Suppressor macrophage treated with lipopolysaccharide for 4 hours (primary cell): ENCODE measurements at places on chromosomes 1 and 21.

GRCh38 chr1:35454176-35454575 is 103.0 kb downstream of the KIAA0319L start:
- DNase-seq, result peak; percentile 47

DNA sequence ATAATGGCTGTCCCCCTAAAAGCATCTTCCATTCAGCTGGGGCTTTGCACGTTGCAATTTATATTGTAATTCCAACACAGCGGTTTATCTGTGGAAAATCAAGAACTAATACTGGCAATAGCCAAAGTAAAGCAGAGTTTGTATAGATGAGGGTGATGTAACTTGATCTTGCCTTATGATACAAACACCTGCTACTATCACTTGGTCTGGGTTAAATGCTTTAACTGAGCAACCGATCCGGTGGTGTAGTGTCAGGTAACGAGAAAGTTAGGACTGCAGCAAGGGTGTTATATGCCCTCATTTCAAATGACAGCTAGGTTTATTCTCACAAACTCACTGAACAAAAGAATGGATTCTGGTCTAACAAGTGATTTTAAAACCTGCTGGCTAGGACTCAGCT is 47.3 kb upstream of the PLPPR4 start:
- no peak for DNase-seq

GRCh38 chr1:4654764-4655673 is 610 bp downstream of the AJAP1 start:
- no peak for DNase-seq

GRCh38 chr1:194268839-194269238 is 1082.4 kb upstream of the B3GALT2 start:
- DNase-seq, result no peak

GRCh38 chr21:33557447-33557846 is 14.6 kb downstream of the SON start:
- DNase-seq, result no peak

GRCh38 chr1:201614262-201615015 is 75.5 kb downstream of the NAV1 start:
- DNase-seq, result peak; percentile 21

DNA sequence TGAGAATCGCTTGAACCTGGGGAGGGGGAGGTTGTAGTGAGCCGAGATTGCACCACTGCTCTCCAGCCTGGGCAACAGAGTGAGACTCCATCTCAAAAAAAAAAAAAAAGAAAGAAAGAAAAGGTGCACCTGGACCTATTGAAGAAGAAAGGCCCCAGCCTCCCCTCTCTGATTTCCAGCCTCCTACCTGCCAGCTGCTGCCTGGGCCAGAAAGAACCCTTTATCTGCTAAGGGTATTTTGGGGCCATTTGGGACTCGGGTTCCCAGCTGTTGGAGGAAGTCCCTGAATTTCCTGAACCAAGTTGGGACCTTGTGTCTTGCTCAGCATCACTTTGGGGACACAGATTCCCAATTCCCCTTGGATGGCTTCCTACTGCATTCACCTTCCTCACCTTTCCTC is 3.9 kb upstream of the TNFRSF8 start:
- DNase-seq, result no peak

GRCh38 chr1:14698314-14698713 is 99.8 kb downstream of the KAZN start:
- no peak for DNase-seq

DNA sequence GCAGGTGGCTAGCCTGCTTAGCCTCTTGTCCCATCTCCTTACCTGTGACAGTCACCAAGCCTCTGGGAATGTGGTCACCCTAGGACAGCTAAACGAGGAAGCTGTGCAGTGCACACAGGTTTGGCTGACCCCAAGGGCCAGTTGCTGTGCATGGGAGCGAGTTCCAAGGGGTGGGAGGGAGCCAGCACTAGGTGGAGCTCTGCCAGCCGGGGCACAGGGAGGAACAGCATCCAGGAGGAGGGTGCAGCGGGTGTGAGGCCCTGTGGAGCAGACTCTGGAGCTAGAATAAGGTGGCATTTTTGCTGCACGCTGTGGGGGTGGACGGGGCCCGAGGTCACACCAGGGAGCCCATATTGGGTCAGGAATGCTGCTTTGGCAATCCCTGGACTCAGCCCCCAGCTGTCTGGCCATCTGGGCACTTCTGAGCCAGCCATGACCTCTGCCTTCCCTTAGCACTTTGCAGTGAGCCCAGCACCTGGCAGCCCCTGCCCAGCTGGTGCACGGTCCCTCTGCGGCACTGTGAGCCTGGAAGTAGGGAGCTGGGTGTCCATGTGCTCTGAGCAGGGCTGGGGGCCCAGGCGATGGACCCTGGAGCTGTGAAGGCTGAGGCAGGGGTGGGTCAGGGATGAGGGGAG is 8.7 kb downstream of the PDXK start:
- no peak for DNase-seq

DNA sequence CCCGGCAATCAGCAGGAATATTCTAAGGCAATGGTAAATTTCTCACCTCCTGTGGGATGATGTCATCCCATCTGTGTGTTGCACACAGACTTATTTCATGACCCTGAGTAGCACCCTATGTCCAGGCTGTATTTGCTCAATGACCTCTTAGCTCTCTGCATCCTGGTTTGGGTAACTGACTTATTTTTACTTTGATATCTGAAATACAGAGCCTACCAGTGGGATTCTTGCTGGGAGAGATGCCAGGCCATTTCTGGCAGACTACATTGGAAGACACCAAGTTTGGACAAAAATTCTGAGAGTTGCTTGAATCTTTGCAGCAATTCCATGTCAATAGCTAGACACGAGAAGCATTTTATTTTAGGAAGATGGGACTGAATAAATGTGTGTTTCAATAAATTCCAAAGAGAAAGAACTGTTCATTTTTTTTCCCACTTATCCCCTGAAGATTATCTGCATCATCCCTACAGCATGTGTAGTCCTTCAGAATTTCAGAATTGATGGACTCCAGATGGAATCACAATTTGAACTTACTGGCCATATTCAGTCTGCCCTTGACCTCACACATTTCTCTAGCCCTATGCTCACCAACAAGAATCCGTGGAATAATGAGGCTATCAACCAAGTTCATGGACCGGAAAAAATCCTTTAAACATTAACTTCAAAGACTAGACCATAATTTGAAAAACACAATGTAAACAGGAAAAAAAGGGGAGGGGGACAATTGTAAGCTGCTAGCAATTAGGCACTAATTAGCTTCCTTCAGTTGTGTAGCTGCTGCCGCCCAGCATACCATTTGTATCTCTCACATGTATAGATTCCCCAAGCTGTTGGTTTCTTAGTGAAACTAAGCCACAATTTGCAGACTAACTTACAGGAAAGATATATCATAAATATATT is 226.5 kb downstream of the HMCN1 start:
- no peak for DNase-seq

DNA sequence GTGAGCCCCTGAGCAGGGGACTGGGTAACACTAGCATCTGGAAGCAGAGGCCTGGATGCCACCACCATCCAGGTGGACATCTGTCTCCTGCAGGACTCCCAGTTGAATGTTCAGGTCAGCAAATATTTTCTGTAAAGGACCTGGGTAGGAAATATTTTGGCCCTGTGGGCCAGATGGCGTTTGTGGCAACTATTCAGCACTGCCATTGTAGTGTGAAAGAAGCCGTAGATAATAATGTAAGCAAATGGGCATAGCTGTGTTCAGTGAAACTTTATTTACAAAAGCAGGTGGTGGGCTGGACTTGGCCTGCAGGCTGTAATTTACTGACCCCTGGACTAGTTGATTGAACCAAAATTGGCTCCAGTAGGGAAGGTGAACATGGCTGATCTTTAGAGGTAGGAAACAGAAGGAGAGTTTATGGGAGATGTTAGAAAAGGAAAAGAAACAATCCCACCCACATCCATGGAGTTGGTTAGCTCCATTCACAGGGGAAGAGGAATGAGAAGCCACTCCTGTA is 20.0 kb upstream of the CD101 start:
- no peak for DNase-seq

- no peak for DNase-seq
These were observed 17.5 kb downstream of the UBASH3A start for GRCh38 chr21:42421018-42421793.

DNA sequence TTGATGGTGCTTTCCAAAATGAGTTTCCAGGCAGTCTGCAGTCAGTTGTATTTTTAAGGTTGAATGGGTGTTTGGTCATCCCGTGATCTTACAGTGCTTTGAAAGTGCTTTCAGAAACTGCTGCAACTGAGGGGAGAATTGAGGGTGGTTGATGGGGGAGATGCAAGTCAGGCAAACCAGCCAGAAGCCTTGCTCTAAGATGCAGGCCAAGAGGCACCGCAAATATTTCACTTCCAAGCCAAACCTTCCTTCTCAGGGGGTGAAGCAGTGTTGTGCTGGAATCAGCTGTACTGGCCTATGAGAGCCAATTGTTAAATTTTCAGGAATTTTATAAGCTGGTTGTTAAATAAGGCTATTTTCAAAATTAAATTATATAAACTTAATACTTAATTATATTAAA is 151.6 kb downstream of the KCNJ6 start:
- no peak for DNase-seq

GRCh38 chr1:152565115-152565514 is 1.5 kb downstream of the LCE3E start:
- no peak for DNase-seq

DNA sequence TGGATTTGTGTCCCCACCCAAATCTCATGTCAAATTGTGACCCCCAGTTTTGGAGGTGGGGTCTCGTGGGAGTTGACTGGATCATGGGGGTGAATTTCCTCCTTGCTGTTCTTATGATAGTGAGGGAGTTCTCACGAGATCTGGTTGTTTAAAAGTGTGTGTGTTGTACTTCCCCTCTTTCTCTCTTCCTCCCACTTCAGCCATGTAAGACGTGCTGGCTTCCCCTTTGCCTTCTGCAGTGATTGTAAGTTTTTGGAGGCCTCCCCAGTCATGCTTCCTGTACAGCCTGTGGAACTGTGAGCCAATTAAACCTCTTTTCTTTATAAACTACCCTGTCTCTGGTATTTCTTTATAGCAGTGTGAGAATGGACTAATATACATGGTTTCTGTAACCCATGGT is 64.6 kb downstream of the RHOU start:
- peak; percentile 58 for DNase-seq

DNA sequence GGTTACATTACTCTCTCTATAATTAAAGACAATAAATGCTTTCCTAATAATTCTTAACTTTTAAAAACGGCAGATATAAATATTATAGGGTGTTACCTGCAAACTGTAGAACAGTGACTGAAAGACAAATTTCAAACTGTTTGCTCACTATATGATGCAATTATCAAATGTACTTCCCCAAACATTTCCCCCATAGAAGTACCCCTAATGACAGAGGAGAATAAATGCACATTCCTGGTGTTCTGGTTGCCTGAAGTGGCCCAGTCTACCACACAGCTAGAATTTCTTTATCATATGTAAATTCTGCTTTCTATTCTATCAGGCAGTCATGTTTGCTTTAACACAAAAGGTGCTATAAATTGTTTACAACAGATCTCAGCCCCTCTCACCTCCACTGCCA is 70.4 kb downstream of the VAV3 start:
- peak; percentile 16 for DNase-seq

DNA sequence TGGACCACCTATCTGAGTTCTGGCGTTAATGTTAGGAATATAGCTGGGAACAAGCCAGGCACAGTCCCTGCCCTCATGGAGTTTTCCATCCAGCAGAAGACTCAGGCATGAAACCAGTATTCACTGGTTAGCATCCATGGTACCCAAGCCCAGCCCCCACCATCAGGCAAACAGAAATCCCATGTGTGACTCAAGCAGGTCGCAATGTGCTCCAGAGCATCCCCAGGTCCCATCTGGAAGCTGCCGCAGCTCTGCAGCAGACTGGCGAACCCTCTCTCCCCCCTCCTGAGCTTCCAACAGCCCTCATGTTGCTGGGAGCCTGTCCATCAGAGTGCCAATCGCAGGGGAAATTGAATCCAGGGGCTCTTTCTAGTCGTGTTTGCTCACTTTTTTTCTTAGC is 174.2 kb downstream of the RRAGC start:
- no peak for DNase-seq

GRCh38 chr1:31238612-31238985 is 1.1 kb downstream of the NKAIN1 start:
- no peak for DNase-seq

GRCh38 chr21:43703035-43703880 is 15.7 kb upstream of the PDXK start:
- no peak for DNase-seq

- no peak for DNase-seq
These were observed 2.1 kb upstream of the PDIK1L start for GRCh38 chr1:26109229-26110164.

- peak; percentile 80 for DNase-seq
These were observed 31.3 kb upstream of the BTG2 start for GRCh38 chr1:203273869-203274602.

DNA sequence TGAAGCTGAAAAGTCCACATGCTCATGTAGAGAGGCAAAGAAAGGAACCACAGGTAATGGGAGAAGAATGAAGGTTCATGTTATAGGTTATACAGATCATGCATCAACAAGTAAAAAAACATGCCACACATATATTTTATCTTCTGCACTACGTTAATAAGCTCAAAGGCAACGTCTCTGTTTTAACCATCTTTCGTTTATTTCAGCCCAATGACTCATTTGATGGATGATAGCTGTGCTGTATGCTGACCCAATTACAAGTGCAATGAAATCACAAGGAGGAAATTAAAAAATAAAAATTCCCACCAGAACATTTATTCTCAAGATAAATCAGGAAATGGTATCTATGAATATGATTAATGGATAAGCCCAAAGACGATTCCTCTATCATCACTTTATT is 24.6 kb downstream of the XCL1 start:
- no peak for DNase-seq

DNA sequence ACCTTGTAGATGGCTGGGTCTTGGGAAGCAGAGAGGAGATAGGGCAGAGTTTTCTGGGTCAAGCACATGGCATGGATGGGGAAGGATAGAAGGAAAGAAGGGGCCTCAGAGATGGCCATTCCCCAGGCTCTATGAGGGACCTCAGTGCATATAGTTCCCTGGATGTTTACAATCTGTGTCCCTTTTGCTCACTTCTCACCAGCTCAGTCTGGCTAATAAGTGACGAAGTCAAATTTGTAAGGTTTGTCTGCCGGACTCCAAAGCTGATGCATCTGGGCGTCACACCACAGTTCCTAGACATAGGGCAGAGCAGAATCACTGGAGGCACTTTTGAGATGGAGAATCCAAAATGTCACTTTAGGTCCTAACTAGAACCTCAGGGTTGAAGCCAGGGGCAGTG is 416.4 kb upstream of the PROX1 start:
- no peak for DNase-seq

GRCh38 chr1:25978403-25978802 is 19.5 kb downstream of the PAFAH2 start:
- DNase-seq, result no peak

DNA sequence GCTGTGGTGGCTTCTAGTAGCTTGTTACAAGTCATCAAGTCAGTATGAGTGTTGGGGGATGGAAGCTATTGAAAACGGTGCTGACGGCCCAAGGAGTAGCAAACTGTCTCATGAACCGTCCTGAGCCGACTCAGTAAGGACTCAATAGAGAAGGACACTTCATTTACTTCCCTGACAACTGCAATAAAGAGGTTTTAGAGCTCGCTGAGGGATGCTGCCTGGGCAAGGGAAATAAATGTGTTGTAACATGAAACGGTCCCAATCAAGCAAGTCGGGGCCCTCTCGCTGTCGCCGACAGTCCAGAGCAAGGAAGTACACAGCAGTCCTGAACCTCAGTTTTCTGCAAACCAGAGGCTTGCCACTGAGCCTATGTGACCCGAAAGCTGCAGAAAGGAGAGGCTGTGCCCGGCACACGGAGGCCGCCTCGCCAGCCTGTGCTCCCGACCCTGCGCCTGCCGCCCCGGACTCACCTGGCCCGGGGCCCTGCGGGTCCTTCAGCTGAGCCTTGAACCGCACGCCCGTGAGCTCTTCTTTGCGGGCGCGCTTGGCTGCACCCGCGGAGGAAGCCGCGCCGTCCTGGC is 423 bp downstream of the URB1 start:
- DNase-seq, result no peak
